ENCODE measurements at places on chromosomes 16 and 17.

- no peak for DNase-seq
These were observed 45.6 kb upstream of the MEAK7 start for GRCh38 chr16:84550096-84550495.

DNA sequence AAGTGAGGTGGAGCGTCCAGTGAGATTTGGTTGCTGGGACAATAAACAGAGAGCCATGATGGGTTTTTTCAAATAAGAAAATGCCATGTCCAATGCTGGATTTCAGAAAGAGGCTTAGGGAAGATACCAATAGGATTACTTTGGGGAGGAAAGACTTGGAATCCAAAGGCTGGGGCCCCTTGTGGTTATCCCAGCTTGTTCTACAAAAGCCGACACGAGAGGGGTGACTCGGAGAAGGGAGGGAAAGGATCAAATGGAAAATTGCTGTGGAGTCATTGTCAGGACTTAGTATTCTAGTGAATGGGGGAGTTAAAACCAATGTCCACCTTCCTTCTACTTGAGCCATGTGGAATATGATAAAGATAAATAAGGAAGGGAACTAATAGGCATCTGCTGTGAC, 305.5 kb downstream of the SOX9 start:
- DNase-seq = no peak

- no peak for DNase-seq
These were observed 45.8 kb upstream of the GAS7 start for GRCh38 chr17:10243883-10244844.

- no peak for DNase-seq
These were observed 191.0 kb downstream of the TANC2 start for GRCh38 chr17:63156986-63157385.

- DNase-seq = no peak
These were observed 33.0 kb upstream of the PRKCB start for GRCh38 chr16:23802776-23803175.

All from myocyte (in vitro differentiated cells).